ENCODE measurements at places on chromosomes 12 and 14. TPM values are rescaled to one million over a fixed set of nuclear protein-coding genes. Genes with fewer than 3 reads are reported as not detected.

The LIN52 gene
- total RNA-seq, result 4.7 TPM

The SINHCAF gene
- total RNA-seq, result 7.7 TPM

The DIO3 gene
- 0.56 TPM for total RNA-seq

The SERPINA3 gene
- 5.5 TPM for total RNA-seq

The GPR68 gene
- 0.19 TPM for total RNA-seq

DNA sequence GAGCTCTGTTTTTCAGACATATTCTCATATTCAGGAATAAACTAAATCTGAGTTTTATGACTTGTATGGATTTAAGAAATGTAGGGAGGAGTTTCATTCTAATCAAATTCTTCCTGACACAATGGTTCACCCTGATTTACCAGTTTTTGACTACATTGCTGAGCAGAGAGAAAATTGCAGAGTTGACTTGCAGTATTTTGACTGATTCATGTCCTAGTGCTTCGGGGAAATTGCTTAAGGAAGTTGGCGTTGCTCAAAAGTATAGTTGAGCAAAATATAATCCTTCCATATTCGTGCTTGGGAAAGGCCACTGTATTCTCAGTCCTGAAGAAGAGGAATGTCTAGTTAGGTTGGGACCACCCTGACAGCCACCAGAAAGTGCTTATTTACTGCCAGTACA is 1.3 kb upstream of the TWF1 start:
- H3K4me3 ChIP-seq, result no peak overlapping the region
- no peak for DNase-seq
- peaks cover 17% of the 10 kb centered on the region for H3K36me3 ChIP-seq
- peaks cover 17% of the 10 kb centered on the region for H3K4me1 ChIP-seq

Measured in psoas muscle (tissue), 8 donors.